ENCODE measurements at places on chromosomes 5 and 9. TPM values are rescaled to one million over a fixed set of nuclear protein-coding genes. Genes with fewer than 3 reads are reported as not detected.

DNA sequence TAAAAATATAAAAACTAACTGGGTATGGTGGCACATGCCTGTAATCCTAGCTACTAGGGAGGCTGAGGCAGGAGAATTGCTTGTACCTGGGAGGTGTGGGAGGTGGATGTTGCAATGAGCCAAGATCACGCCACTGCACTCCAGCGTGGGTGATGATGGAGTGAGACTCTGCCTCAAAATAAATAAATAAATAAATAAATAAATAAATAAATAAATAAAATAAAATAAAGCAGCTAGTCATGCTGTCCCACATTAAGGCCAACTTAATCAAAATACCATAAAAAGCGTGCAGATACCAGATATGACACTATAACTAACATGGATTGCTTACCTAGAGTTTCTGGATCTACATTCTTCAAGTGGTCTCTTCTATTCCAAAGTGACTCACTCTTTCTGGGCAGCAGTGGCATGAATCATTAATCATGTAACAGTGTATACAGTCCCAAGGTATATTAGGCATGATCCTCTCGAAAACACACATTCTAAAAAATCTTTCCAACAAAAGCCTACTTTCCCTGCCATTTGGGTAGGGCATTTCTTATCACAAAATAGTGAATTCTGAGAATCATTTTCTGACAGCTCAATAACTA lies 187.1 kb downstream of the ELAVL2 start:
- DNase-seq, result no peak
- no peaks in the 10 kb centered on the region for H3K27me3 ChIP-seq
- no peaks in the 10 kb centered on the region for H3K4me1 ChIP-seq
- no peaks in the 10 kb centered on the region for H3K36me3 ChIP-seq
- H3K27ac ChIP-seq, result no peak overlapping the region

GRCh38 chr9:108161503-108161902 lies 671.9 kb upstream of the KLF4 start:
- H3K4me3 ChIP-seq, result no peak overlapping the region
- DNase-seq, result no peak
- no peaks in the 10 kb centered on the region for H3K27me3 ChIP-seq
- no peaks in the 10 kb centered on the region for H3K4me1 ChIP-seq
- no peak overlapping the region for H3K27ac ChIP-seq
- no peaks in the 10 kb centered on the region for H3K36me3 ChIP-seq

DNA sequence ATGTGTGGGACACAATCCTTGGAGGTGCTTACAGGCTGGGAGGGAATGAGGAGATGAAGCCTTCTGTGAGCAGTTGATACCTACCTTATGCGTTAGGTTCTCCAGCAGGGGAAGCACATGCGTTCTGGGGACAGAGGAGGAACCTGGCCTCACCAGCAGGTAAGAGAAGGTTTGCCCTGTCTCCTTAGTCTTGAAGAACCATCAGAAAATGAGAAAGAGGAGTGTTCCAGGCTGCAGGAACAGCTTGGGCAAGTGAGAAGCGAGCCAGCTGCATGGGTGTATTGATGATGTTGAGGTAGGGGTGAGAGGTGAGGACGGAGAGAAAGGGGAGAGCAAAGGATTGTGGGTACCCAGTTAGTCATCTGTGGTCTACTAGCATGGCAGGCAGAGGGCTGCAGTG lies 156.9 kb upstream of the MVB12B start:
- DNase-seq, result no peak
- H3K4me1 ChIP-seq, result no peaks in the 10 kb centered on the region
- H3K36me3 ChIP-seq, result no peaks in the 10 kb centered on the region
- H3K4me3 ChIP-seq, result no peak overlapping the region
- H3K27ac ChIP-seq, result no peak overlapping the region
- H3K27me3 ChIP-seq, result peaks cover 20% of the 10 kb centered on the region

SPINK7 gene
- total RNA-seq, result not detected

DNA sequence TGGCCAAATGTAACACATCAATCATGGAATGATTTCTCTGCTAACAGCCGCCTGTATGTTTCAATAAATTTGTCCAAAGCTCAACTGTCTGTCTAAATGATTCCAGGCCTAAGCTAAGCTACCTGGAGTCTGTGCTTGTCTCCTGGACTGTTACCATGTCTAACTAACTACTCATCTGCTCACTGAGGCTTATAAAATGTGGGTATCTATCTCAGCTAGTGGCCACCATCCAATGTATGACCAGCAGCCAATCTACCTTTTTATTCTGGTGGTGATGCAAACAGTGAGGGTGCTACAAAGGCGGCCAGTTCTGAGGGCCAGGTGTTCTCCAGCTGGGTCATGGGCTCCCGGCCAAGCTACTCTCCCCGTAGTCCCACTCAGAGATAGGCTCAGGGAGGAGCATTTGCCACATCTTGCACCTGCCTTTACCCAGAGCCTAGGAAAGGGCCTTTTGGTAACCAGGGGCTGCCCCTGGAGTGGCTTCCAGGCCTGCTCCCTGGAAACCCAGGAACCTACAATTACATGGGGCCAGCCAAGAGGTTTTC lies 59.1 kb downstream of the PFDN1 start:
- peaks cover 6% of the 10 kb centered on the region for H3K36me3 ChIP-seq
- no peaks in the 10 kb centered on the region for H3K27me3 ChIP-seq
- DNase-seq, result no peak
- peaks cover 8% of the 10 kb centered on the region for H3K4me1 ChIP-seq

DNA sequence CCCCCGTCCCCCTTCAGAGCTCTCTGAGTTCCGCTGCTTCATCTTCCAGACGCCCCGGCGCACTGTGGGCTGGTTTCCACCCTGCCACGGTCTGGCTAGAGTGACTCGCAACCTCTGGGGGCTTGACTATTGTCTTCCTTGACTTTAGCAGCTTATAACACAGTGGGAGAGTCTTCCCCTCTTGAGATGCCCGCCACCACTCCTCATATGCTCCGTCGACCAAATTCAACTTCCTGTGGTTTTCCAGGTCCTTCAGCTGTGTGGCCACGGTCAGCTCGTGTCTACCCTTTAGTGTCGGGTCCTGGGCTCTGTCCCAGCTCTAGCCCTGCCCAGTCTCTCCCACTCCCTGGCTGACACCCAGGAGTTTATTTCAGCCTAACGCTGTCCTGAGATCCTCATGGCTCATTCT lies 28.2 kb upstream of the NCS1 start:
- DNase-seq, result peak; percentile 52
- peak overlapping the region; percentile 27 for H3K4me3 ChIP-seq
- no peaks in the 10 kb centered on the region for H3K36me3 ChIP-seq
- H3K4me1 ChIP-seq, result peaks cover 53% of the 10 kb centered on the region
- H3K27me3 ChIP-seq, result peaks cover 24% of the 10 kb centered on the region

AFAP1L1 gene
- 1.6 TPM for total RNA-seq

CCDC183 gene
- 0.20 TPM for total RNA-seq

DNA sequence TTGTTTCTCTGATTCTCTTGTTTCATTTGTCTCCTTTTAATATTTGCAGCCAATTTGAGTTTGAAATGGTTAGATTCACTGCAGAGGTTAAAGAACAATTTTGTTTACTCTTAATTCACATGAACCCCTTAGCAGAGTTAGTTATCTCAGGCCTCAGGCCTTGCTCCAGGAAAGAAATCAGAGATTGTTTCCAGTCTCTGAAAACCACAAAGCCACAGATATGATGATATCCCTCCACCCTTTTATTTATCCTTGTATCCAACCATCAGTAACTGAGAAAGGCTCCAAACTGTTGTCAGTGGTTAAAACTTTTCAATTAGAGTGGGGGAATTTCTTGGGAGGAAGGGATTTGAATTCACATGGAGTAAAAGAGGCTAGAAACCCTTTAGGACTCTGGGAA lies 406.0 kb upstream of the DMAC1 start:
- no peaks in the 10 kb centered on the region for H3K27me3 ChIP-seq
- H3K27ac ChIP-seq, result no peak overlapping the region
- peaks cover 2% of the 10 kb centered on the region for H3K4me1 ChIP-seq
- no peak for DNase-seq
- no peak overlapping the region for H3K4me3 ChIP-seq

DMRT3 gene
- total RNA-seq, result not detected

GRCh38 chr9:87551772-87552217 lies 54.1 kb downstream of the DAPK1 start:
- peaks cover 3% of the 10 kb centered on the region for H3K27me3 ChIP-seq
- no peak overlapping the region for H3K4me3 ChIP-seq
- no peak overlapping the region for H3K27ac ChIP-seq
- H3K4me1 ChIP-seq, result no peaks in the 10 kb centered on the region
- no peaks in the 10 kb centered on the region for H3K36me3 ChIP-seq

- H3K4me3 ChIP-seq, result no peak overlapping the region
- no peak overlapping the region for H3K27ac ChIP-seq
- DNase-seq, result no peak
- H3K4me1 ChIP-seq, result no peaks in the 10 kb centered on the region
Observed at GRCh38 chr9:7376833-7377232, 422.7 kb downstream of the DMAC1 start.

TXNDC8 gene
- total RNA-seq, result not detected

DNA sequence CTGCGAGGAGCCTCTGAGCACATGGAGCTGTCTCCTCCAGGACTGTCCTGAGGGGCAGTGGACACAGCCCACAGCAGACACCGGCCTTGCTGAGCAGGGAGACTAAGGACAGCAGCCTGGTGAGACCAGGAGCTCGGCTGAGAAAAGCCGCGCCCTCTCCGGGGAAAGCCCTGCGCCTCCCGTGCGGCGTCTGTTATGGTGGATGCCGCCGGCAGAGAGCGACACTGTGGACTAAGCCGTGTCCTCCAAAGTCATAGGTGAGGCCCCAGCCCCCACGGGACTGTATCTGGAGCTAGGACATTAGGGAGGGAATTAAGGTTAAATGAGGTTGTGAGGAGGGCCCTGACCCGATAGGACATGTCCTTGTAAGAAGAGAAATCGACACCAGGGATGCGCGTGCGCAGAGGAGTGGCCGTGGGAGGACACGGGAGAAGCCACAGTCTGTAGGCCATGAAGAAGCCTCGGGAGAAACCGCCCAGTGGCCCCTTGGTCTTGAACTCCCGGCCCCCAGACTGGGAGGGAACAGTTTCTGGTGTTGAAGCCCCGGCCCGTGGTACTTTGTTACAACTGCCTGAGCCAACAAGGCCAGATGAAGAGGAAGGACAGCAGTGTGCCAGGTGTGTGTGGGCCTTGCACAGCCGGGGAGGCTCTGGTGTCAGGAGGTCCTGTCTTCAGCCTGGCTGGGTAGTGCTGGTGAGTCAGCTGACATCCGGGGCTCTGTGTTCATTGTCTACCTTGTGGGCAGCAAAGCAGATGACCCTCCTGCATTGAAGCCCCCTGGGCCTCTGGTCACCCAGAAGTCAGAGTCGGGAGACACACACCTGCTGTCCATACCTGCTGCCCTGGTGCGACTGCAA lies 22.1 kb downstream of the MRPL36 start:
- no peaks in the 10 kb centered on the region for H3K36me3 ChIP-seq
- no peak for DNase-seq
- H3K27me3 ChIP-seq, result no peaks in the 10 kb centered on the region
- no peak overlapping the region for H3K4me3 ChIP-seq

DNA sequence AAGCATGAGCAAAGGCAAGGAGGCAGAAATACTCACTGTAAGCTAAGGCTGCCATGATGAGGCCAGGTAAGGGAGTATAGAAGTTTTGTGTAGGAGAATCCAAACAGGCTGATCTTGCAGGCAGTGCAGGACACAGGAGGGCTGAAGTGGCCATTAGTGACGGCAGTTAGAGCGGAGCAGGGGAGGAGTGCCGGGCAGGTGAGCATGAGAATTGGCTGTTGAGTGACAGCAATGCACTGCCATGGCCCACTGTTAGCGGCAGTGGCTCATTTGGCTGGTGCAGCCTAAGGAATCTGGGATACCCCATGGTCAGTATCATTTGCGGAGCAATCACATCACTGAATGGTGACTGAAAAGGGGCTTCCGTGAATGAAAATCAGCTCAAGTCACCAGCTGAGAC lies 22.8 kb downstream of the RGS3 start:
- no peak overlapping the region for H3K27ac ChIP-seq
- no peaks in the 10 kb centered on the region for H3K36me3 ChIP-seq
- no peak for DNase-seq

CAMK4 gene
- 80.7 TPM for total RNA-seq

- DNase-seq, result no peak
- no peaks in the 10 kb centered on the region for H3K36me3 ChIP-seq
- no peak overlapping the region for H3K4me3 ChIP-seq
Observed at GRCh38 chr5:154993461-154993860, 20.1 kb upstream of the KIF4B start.

DNA sequence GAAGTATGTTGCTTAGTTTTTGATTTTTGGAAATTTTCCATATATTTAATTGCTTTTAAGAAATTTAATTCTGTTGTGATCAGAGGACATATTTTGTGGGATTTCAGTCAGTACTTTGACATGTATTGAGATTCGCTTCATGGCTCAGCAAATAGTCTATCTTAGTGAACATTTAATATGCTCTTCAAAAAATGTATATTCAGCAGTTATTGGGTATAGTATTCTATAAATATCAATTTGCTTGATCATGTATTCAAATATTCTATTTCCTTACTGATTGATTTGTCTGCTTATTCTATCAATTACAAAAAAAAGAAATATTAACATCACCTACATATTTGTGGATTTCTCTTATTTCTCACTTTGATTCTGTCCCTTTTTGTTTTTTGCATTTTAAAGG lies 79.5 kb upstream of the HAND1 start:
- H3K4me1 ChIP-seq, result peaks cover 3% of the 10 kb centered on the region
- no peak for DNase-seq
- H3K4me3 ChIP-seq, result no peak overlapping the region
- no peak overlapping the region for H3K27ac ChIP-seq
- H3K36me3 ChIP-seq, result peaks cover 4% of the 10 kb centered on the region
- H3K27me3 ChIP-seq, result peaks cover 12% of the 10 kb centered on the region

DNA sequence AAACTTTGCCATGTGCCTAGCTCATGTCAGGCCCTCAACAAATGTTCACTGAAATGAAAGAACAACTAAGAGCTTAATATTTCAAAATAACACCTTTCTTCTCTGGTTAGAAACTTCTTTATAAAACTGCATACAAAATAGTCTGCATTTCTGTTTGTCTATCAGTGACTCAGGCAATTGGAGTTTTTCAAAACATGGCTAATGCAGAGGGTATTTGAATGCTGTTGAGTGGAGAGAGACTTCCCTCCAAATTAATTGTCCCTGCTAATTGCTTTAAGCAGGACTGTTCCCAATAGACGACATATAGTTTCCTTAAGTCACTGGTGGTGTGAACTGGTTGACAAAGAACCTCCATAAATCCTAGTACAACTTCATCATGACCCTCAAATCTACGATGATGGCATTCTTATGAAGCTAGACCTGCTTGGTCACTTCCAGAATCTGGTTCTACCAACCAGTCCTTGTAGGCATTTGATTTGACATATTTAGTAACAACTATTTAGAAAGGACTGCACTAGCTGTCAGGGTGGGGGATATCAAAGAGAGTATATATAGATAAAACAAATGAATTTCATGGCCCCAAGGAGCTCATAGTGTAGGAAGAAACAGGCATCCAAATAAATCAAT lies 84.5 kb downstream of the PRLR start:
- H3K27me3 ChIP-seq, result peaks cover 26% of the 10 kb centered on the region
- H3K4me3 ChIP-seq, result no peak overlapping the region
- H3K4me1 ChIP-seq, result no peaks in the 10 kb centered on the region
- no peak overlapping the region for H3K27ac ChIP-seq
- DNase-seq, result no peak
- no peaks in the 10 kb centered on the region for H3K36me3 ChIP-seq

ZNF79 gene
- 7.6 TPM for total RNA-seq

EMB gene
- 67.1 TPM for total RNA-seq

GRCh38 chr5:141077826-141078225 lies 16.6 kb upstream of the PCDHB2 start:
- peaks cover 7% of the 10 kb centered on the region for H3K27me3 ChIP-seq
- H3K36me3 ChIP-seq, result no peaks in the 10 kb centered on the region
- no peak overlapping the region for H3K27ac ChIP-seq
- H3K4me1 ChIP-seq, result no peaks in the 10 kb centered on the region

GRCh38 chr5:160173-160510 lies 31.2 kb upstream of the LRRC14B start:
- peaks cover 6% of the 10 kb centered on the region for H3K27me3 ChIP-seq
- DNase-seq, result no peak
- H3K27ac ChIP-seq, result no peak overlapping the region

All from activated CD8-positive, alpha-beta T cell treated with anti-CD3 and anti-CD28 coated beads for 36 hours (primary cell).